ENCODE measurements at places on chromosomes 5 and 9.

DNA sequence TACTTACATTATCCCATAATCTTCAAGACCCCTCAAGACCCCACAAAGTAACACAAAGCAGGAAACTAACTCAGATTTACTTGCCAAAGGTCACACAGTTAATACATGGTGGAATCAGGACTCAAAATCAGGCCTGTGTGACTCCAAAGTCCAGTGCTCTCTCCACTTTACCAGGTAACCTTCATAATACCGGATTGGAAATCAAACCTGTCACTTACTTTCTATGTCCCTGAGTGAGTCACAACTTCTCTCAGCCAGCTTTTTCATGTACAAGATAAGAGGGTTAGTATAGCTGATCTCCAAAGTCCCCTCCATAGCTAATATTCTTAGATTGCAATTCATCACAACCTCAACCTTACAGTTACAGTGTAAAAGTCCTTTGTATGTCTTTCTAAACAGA lies 17.1 kb downstream of the STRBP start:
- DNase-seq: no peak

DNA sequence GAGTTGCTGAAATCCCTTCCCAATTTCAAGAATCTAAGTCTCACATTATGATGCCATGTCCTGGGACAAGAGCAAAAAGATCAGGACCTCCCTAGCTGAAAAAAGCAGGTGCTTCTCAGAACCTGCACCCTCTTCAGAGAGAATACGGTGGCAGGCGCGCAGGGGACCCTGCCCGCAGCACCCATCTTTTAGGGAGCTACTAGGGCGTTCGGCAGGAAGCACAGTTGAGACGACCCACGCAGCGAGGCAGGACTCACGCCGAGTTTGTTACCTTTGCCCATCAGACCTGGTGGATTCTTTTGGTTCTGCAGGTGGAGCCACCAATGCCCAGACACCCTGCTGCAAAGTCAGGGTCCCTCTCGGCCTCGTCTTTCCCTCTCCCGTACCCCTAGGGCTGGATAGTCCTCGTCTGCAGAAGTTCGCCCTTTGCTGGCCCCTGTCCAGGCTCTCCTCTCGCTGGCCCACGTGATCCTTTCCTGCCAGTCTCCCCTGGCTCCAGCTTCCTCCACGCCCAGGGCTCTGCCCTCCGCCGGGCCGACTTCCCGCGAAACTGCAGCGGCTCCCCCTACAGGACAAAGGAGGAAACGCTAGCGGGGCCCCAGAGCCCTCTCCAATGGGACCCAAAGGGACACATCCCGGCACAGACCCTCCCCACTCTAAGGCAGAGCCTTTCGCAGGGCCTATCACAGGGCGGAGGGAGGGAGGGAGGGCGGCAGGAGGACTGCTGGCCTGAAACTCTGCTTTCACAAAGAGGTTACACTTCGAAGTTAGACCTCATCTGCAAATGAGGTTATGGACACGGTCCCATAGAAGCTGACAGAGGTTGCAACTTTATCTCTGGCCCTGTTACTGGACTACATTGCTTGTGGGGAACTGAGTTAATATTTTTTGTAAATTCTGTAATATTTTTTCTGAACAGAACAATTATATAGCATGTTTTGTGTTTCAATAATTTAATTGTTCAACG lies 28.8 kb downstream of the TMEM174 start:
- DNase-seq: peak; percentile 66

DNA sequence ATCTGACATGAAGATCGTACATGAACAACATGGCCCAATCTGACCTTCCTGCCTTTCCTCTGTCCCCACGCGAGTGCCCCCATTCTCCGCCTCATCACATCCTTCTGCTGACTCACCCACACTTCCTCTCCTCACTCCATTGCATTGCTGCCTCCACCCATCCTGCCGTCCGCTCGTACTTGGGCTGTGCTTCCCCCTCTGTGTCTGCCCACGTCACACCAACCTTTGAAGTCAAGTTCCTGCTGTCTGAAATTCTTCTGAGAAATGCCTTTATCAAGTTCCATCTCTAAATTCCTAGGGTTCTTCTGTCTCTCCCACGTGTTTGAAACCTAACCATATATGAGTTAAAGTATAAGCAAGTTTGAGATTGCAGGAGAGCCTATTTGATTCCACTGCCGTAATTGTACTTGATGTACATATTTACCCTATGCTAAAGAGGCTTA lies 18.0 kb upstream of the STARD4 start:
- peak; percentile 83 for DNase-seq

- DNase-seq: no peak
Measured at GRCh38 chr5:142427529-142427928, 102.7 kb upstream of the SPRY4 start.

GRCh38 chr5:33937017-33937706 lies 976 bp downstream of the RXFP3 start:
- DNase-seq: no peak

DNA sequence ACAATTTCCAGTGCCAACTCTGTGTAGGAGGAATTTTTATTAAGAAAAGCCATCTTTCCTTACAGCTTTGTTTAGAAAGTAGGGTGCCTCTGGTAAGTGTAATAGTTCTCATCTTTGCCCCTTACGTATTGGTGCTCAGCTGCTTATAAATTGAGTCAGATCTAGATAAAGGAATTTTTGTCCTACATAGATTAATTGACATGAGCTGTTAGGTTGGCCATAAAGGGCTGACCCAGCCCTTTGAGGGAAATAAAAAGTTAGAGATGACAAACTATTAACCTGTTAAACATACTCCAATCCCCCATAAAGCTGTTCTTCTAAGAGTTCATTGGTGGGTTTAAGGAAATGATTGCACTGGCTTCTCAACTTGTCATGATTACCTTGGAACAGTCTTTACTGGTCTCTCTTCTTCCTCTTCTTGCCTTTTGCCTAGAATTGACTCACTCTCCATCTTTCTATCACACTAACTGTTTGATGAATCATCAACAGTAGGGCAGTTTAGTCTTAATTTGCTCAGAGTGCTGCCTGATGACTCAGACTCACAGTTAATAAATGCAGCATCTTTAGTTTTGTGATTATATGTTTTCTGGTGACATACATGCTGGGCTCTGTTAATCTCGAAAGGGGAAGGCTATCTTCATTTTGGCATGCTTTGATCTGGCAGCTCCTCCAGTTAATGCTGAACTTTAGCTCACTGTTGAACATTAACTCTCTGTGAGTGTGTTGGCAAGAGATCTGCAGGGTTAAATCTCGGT lies 51.7 kb downstream of the ARHGAP26 start:
- DNase-seq: no peak

DNA sequence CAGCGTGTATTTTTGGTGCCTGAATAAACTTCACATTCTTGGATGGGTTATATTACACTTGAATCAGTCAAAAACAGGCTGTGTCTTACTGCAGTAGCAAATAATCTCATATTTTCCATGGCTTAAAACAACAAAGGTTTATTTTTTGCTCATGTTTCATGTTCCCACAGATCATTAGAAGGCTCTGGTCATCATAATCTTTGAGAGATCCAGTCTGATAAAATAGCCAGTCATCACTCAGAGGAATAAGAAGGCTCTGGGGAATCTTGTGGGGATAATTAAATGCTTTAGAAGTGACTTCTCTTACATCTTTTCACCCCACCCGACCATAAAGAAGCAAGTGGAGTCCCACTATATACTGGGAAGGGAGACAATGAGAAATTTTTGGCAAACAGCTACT lies 417.7 kb downstream of the PSAT1 start:
- no peak for DNase-seq

GRCh38 chr9:89523948-89524347 lies 26.0 kb upstream of the SEMA4D start:
- DNase-seq: peak; percentile 59

DNA sequence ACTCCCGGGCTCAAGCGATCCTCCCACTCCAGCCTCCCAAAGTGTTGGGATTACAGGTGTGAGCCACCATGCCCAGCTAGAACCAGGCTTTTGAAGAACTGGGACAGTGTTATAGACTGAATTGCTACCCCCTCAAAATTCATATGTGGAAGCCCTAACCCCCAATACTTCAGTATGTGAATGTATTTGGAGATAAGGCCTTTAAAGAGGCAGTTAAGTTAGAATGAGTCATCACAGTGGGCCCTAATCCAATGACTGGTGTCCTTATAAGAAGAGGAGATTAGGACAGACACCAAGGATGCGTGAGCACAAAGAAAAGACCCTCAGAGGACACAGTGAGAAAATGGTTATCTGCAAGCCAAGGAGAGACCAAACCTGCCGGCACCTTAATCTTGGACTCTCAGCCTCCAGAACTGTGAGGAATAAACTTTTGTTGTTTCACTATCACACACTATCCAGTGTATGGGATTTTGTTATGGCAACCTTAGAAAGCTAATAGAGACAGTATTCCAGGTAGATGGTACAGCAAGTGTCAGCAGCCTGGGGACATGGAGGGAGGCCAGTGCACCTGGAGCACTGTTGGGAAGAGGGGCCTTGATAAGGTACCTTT lies 31.4 kb upstream of the ERGIC1 start:
- DNase-seq: no peak

DNA sequence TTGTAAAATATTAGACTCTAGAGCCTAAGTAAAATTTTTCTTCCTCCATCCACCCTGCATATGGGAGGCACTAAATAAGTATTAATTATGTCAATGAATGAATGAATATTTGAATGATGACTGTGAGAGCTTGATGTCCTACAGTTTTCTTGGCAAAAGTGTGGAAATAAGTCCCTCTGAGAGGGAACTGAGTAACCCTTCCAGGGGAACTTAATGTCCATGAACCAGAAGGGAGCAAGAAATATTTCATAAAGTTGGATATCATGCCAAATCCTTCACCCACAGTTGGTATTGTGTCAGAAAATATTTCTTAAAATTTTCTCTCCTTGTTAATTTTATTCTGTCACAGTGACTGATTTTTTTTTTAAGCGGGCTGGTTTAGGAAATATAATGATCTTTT lies 36.6 kb downstream of the NNT start:
- DNase-seq: no peak

GRCh38 chr5:129899454-129899853 lies 4.8 kb upstream of the CHSY3 start:
- no peak for DNase-seq

DNA sequence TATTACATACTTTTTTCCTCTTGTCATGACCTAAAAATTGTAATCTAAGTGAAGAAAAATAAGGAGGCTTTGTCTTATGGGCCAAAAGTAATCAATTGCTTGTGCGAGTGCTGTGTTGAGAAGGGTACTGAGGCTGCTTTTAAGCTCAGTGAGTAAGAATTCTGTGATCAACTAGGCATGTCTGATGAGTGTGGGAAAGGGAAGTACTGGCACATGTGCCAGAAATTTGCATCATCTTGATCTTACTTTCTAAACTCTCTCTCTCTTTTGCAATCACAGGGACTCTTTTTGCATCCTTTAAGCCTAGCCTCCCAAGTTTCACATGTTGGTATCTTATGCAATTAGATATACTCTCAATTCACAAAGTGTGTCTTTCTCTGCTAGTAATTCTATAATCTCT lies 329.9 kb downstream of the KIF4B start:
- DNase-seq: no peak

GRCh38 chr9:109258481-109259302 lies 62.2 kb downstream of the EPB41L4B start:
- DNase-seq: no peak

DNA sequence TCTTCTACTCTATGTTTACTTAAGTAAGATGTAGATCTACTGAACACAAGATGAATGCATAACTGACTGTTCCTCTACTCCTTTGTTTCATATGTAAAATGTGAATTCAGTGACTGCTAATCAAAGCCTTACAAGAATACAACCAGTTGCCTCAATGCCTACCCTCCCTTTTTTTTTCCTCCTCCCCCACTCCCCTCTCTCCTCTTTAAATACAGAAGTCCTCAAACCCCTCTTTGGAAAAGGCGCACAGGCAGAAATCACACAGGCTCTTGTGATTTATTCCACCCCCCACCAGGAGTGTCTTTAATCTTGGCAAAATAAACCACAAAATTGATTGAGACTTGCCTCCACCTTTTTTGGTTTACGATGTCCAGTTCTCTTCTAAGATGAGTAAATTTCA lies 398.5 kb downstream of the DMAC1 start:
- DNase-seq: no peak

DNA sequence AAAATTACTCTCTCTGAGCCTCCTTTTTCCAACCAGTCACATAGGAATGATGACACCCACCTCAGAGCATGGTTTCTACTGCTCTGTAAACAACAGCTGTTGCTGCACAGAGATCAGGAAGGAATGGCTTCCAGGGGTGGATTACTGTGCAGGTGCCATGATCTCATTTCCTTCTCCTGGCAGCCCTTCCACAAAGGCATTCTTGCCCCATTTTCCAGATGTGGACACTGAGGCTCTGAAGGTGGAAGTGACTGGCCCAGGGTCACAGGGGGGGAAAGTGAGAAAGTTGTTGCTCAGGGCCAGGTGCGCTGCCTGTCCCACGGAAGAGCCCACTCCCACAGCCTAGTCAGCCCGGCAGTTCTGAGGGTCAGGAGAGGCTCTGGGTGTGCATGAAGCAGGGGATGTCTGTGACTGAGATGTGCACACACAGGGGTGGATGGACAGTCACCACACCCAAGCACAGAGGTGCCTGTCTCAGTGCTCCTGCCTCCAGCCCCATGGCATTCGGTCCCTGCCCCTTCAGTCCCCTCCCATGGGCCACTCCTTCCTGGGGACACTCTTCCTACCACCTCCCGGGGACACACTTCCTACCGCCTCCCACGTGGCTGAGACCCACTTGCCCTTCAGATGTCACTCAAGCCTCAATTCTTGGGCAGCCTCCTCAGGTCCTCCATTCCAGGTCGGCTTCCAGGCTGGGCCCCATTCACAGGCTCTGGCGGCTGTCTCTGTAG lies 17.0 kb downstream of the FGFR4 start:
- no peak for DNase-seq
